ENCODE measurements at places on chromosomes 3 and 15. TPM values are rescaled to one million over a fixed set of nuclear protein-coding genes. Genes with fewer than 3 reads are reported as not detected.

Gene DHFR2
- total RNA-seq, result 7.0 TPM

Gene GOLGA8N
- 22.9 TPM for total RNA-seq

Gene SLC28A2
- not detected for total RNA-seq

Gene CCR3
- 2.0 TPM for total RNA-seq

Gene GBE1
- total RNA-seq, result 18.0 TPM

Gene CD80
- total RNA-seq, result 47.0 TPM

Gene PCOLCE2
- not detected for total RNA-seq

Gene CDHR4
- 0.16 TPM for total RNA-seq

Gene GPD1L
- 26.8 TPM for total RNA-seq

Gene CASR
- not detected for total RNA-seq

Gene ITIH3
- total RNA-seq, result not detected

Gene LNP1
- 2.3 TPM for total RNA-seq

Gene SMCO1
- not detected for total RNA-seq

Gene SERINC4
- 0.30 TPM for total RNA-seq

Gene CPNE9
- total RNA-seq, result not detected

Measured in activated CD8-positive, alpha-beta memory T cell treated with anti-CD3 and anti-CD28 coated beads, Interleukin-2, amount 10 ng/mL, durations not matched to agents 7 days and 5 days (primary cell).